ENCODE measurements at places on chromosomes 6 and 20.
A peak's percentile ranks its signal among the peaks of the same experiment; 100 is the strongest.

- DNase-seq = no peak
Observed at GRCh38 chr6:28433119-28433518, 10.2 kb downstream of the ZSCAN23 start.

- no peak for DNase-seq
Observed at GRCh38 chr6:127031511-127031910, 87.0 kb upstream of the RSPO3 start.

DNA sequence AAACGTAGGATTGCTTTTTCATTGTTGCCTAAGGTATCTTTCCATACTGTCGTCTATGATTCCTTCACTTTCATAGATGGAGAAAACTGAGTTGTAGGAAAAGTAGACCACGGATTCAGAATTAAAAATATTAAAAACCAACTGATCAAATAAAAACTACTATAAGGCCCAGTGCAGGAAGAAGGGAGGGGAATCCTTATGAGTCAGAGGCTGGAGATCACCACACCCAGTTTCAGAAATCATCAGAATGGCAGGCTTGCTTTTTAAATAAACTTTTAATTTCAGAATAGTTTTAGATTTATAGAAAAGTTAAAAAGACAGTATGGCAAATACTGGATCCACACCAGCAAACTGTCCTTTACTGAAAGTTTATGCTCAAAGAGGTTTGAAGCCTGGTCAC, 32.0 kb upstream of the POPDC3 start:
- no peak for DNase-seq

DNA sequence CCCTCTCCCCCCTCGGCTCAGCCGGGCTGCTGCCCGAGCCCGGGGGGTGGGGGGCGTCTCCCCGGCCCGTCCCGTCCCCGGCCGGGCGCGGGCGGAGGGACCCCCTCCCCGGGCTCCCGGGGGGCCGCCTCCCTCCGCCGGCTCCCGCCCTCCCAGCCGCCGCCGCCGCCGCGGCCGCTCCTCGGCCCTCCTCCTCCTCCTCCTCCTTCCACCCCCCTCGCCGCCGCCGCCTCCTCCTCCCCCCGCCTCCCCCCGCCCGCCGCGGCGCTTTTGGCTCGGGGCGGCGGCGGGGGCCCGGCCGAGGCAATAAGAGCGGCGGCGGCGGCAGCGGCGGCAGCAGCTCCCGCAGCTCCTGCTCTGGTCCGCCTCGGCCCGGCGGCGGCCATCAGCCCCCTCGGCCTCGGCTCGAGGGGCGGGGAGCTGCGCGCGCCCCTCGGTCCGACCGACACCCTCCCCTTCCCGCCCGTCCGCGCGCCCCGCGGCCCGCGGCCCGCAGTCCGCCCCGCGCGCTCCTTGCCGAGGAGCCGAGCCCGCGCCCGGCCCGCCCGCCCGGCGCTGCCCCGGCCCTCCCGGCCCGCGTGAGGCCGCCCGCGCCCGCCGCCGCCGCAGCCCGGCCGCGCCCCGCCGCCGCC, 38.7 kb downstream of the GNAS start:
- DNase-seq = peak; percentile 77

DNA sequence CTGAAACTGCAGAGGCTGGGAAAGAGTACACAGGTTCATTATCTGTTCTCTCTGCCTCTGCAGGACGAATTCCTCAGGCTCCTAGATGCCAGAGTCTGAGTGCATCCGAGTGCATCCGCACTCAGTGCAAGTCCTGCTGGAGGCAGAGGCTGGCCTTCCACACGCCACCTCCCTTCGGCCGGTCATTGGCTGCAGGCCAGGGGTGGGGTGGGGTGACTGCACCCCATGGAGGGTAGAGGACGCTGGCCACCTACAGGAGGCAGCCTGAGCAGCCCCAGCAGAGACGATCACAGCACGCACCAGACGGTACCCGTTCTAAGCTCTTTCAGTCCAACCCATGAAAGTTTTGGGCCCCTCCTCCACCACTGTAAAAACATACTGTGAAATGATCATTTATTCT, 11.7 kb downstream of the SFT2D1 start:
- DNase-seq = no peak

DNA sequence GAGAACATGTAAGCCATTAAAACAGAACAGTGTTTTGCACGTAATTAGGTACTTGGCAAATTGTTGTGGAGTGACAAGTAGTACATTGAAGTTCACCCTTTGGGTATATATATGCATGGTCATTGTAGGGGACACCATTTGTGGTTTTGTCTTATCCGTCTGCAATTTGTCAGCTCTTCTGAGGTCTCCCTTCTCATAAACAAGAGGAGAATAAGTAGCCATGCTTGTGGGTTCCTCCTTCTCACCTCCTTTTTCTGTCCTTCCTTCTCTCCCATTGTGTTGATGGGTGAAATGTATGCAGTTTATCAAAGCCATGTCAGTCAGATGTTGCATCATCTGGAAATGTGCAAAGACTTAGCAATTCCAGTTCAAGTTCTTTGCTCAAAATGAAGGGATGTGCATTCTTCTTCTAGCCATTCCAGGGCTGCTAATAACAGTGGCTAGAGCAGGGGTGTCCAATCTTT, 70.9 kb downstream of the QKI start:
- DNase-seq = no peak

DNA sequence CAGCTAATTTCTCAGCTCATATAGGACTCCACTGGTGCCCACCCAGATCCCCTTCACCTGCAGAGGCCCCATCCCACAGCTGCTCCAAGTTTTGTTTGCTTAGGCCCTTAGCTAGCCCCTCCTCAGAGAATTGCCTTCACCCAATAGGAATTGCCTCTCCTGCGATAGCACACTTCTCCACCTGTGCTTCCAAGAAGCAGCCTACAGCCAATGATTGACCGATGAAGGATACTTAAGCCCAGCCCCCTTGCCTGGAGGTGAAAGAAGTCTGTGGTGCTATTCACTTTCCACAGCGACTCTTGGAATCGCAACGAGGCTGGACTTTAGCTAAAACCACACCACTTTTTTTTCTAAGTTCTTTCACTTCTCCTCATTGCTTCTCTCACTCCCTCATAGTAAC, 353.2 kb upstream of the BTBD3 start:
- DNase-seq = no peak

DNA sequence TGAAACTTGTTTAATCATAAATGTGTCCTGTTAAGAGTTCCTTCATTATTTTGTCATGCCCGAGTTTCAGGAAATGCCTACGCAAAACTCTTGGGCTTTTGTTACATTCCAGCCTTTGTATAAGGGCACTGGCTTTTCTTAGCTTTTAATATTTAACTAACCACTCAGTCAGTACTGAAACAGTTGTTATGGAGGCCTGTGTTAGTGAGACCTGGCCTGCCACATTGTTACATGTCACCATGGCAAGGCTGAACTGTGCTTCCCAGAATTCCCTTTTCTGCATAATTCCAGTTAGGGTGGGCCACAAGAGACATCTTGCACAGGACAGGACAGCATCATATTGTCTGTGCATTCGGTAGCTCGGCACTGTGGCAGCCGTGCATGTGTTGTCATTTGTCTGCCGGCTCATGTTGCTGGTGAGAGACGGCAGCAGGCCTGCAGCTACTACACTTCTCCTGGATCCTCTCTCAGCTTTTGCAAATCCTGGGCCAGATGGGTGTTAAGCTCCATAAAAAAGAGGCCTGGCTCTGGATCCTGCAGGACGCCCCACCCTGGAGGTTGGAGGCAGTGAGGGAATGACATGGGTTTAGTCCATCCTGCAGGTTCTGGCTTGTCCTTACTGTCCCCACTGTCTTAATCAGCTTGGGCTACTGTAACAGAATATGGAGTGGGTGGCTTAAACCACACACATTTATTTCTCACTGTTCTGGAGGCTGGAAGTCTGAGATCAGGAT, 128.8 kb upstream of the DTNBP1 start:
- no peak for DNase-seq

- no peak for DNase-seq
Observed at GRCh38 chr6:61614119-61614518, 671.9 kb downstream of the KHDRBS2 start.

DNA sequence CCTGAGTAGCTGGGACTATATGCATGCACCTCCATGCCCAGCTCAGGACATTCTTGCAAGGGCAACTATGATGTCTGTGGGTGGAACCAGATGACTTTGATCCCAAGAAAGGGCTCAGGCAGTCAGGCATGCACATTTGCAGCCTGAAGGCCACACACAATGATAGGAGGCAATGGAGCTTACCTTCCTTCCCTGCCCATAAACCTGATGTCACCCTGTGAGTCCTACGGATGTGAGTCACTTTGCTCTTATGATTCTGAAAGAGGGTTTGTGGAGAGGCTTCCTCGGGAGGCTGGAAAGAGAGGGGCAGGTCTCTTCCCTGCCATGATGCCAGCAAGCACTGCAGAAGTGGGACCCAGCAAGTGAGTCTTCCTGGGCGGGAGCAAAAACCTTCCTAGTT, 202.4 kb downstream of the LY86 start:
- no peak for DNase-seq

DNA sequence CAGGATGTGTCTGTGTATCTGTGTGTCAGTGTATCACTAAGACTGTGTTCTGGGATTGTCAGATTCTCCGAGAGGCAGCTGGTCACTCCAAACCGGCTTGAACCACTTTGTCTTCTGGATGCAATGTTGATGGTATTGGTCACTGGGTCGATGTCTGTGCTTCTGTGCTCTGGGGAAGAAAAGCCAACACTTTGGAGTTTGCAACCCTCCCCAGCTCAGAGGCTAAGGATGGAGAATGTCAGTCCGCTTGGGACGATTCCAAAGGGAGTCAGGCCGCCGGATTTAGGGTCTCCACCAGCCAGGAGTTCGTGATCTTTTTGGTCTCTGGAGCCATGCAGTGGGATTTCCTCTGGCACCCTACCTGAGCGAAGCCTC, 5.2 kb downstream of the MAFB start:
- no peak for DNase-seq

GRCh38 chr6:5208057-5208456, 52.7 kb downstream of the LYRM4 start:
- no peak for DNase-seq

DNA sequence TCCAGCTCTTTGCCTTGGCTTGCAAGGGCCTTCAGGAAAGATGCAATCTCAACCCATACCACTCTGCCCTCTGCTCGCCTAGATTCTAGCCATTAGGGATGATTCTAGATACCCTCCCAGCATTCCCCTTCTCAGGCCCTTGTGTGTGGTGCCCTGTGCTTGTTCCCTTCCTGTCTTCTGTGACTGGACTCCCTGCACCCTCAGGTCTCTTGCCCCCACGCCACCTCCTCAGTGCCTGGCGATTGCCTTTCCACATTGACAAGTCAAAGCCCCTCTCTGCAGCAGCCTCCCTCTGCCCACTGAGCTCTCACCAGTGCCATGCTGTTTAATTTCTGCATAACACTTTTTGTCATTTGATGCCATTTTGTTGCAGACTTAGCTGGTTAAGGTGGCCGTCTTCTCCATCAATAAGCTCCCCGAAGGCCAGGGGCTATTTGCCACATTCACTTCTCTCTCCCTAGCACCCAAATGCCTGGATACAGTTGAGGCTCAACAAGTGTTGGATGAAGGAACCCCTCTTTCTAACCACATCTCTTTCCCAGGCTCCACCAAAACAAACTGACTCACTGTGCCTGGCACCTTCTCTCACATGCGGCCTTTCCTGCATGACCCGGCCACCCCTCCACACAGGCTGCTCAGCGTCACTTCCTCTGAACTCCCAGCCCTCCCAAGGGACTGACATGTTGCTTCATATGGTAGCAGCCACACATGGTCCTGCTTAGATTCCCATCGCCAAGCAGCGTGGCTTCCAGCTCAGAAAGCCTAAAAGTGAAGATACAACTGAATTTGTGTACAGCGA, 4.6 kb upstream of the TXNDC5 start:
- no peak for DNase-seq

DNA sequence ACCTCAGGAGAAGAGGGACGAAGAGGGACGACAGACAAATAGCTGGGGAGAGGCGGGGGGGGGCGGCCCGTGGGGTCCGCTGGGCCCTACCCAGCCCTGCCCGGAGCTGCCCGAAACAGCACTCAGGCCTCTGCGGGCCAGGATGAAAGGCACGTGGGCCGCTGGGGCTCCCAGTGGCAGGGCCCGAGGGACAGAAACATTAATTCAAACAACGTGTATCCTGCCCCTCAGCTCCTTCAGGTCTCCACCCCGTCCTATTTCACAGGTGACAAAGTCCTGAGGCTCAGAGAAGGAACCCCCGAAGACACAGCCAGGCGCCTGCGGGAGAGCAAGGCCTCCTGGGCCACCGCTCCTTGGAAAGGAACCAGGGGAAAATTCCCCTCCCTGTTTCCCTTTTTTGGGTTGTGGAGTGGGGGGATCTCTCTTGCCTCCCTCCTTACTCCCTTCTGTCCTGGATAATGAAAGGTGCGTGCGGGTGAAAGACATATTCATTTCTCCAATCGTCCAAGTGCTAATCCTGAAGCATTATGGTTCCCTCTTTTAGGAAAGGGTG, 93.3 kb downstream of the RNASET2 start:
- DNase-seq = no peak

Data from activated CD4-positive, alpha-beta T cell treated with anti-CD3 and anti-CD28 coated beads for 4 hours (primary cell).